ENCODE measurements at places on chromosomes 16 and 17.

DNA sequence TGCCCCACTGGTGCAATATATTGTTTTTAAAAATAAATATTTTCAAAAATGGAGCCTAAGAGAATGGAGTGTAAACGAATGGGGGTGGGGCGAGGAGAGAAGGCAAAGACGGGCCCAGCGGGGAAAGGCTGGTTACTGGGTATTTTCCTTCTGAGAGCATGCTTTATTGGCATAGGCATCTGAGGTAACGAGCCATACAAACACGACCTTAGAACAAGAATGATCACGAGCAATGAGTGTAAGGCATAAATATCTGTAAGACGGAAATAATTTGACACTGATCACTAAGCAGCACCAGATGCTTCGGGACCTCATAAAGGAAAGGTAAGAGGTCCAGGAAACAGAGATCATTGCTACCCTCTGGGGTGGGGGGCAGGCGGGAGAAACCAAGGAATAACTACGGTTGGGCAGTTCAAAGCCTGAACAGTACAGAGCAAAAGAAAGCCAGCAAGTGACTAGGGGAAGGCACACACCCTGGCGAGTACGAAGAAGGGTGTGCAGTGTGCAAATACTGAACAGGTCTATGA, 959 bp downstream of the SSH2 start:
- no peak for DNase-seq

- DNase-seq, result no peak
Measured at GRCh38 chr17:8975091-8975725, 9.7 kb upstream of the PIK3R5 start.

GRCh38 chr16:2088759-2089358, 41.1 kb downstream of the TSC2 start:
- DNase-seq, result no peak

GRCh38 chr17:35433075-35433894, 985 bp upstream of the SLFN12 start:
- DNase-seq, result no peak

- DNase-seq, result no peak
Measured at GRCh38 chr16:11801481-11802021, 4.5 kb upstream of the ZC3H7A start.

DNA sequence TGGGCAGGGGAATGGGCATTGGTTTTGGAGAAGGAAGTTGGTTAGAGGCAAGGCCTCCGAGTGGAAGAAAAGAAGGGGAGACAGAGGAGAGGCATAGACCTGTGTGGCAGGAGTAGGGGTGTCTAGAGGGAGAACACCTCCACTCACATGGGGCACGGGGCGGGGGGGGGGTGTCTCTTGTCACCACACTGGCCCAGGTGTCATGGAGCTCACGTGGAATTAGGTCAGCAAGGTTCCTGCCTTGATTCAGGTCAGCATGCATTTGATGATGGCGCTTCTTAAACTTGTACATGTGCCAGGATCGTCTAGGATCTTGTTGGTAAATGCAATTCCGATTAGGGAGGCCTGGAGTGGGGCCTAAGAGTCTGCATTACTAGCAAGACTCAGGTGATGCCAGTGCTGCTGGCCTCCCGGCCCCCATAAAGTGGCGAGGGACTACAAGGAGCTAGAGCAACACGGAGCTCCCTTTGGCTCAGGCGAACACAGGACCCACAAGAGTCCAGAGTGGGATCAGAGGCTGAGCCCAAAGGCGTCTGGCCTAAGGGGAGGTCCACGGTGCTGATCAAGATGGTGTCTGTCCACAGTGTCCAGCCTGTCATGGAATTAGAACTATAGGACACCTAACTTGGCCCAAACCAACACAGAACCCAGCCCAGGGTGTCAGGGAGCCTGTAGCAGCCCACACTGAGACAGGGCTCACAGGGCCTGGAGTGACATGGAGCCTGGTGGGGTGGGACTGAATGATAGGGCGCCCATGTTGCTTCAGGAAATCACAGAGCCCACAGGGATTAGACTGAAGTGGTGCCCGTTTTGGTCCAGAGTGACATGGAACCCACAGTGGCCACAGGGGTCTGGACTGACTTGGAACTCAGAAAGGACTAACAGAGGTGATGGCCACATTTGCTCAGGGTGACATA, 16.7 kb downstream of the EPOP start:
- DNase-seq, result no peak

DNA sequence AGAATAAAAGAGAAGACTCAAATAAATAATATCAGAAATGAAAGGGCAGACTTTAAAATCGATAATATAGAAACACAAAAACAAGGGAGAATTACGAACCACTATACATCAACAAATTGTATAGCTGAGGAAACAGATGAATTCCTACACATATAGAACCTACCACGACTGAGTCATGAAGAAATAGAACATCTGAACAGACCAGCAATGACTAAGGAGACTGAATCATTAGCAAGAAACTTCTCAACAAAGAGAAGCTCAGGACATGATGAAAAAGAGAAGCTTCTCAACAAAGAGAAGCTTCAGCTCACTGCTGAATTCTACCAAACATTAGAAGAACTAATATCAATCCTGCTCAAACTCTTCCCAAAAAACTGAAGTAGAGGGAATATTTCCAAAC, 255.9 kb downstream of the CEP112 start:
- no peak for DNase-seq

GRCh38 chr17:55446581-55447205, 25.1 kb upstream of the MMD start:
- no peak for DNase-seq

GRCh38 chr16:53078765-53079485, 24.1 kb downstream of the CHD9 start:
- no peak for DNase-seq

- DNase-seq, result peak; percentile 17
Measured at GRCh38 chr17:67221062-67221998, 23.7 kb downstream of the HELZ start.

DNA sequence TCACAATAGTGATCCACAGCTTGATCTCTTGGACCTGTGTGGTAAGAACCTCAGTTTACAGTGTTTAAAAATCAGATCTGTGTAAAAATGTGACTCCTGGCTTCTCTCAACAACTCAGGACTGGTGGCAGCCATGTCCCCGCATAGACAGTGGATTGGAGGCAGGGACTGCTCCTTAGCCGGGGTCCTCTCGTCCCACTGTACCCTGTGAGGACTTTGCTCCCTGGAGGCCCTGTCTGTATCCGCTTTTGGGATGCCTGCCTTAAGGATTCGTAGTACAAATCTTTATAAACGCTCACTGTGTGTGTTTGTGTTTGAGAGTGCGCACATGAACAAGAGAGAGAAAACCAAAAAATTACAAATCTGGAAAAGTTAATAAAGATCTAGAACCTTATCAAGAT, 142.5 kb downstream of the SNX29 start:
- no peak for DNase-seq

GRCh38 chr16:74726716-74727115, 26.1 kb upstream of the MLKL start:
- DNase-seq, result no peak

GRCh38 chr16:81901484-81901883, 109.8 kb downstream of the SDR42E1 start:
- no peak for DNase-seq

DNA sequence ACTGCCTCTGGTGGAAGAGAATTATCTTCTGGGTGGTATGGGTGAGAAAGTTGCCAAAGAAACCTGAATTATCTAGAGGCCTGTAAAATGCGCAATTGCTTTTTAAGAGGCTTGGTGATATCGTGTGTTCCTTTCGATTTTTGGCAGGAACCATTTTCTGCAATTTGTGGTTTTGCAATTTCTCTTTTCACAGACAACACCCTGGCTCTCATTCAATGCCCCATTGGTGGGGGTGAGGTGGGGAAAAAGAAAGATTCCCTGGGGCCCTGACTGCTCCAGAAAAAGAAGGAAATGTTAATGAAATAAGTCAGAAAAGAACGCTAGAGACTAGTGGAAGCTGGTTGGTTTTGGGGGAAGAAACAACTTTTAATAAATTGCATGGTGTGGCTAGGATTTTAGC, 77.4 kb downstream of the ANKFN1 start:
- DNase-seq, result no peak

GRCh38 chr16:19524356-19524615, 544 bp downstream of the CCP110 start:
- no peak for DNase-seq

- no peak for DNase-seq
Measured at GRCh38 chr17:59428916-59429485, 97.5 kb downstream of the YPEL2 start.
